ENCODE measurements at places on chromosomes 4 and X.
A peak's percentile ranks its signal among the peaks of the same experiment; 100 is the strongest.

DNA sequence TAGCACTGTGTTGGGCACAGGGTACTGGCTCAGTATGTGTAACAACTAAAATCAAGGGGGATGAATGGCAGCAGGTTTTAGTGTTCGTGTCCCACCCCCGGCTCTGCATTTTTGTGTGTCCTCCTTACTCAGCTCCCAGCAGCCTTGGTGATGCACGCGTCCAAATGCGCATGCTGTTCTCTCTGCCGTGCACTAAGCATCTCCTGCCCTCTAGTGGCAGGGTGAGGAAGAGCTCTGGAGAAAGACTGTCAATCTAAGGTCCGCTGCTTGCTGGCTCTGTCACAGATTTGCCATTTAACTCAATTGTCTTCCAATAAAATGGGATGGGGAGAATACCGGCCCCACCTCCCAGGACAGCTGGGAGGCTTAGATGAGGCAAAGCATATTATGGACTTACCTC is 61.4 kb downstream of the WFS1 start:
- no peak for DNase-seq

- no peak for DNase-seq
Measured at GRCh38 chrX:88072339-88073030, 554.9 kb downstream of the KLHL4 start.

DNA sequence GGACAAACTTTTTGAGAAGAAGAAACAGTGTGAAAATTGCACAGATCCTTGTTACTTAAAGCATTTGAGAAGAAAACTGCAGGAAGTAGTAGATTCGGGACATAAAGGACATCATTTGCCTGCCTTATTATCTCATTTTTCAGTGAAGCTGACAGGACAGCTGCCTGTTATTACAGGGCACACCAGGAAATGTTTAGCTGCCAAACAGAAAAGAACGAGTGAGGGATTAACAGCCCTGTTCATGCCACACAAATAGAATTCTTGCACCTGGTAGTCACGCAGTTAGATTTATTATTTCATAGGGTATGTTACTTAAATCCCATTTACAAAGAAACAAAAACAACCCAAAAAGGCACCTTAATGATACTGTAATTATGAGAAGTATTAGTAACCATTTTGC is 100.6 kb downstream of the CHIC2 start:
- DNase-seq = no peak

GRCh38 chr4:24747234-24747975 is 48.0 kb upstream of the SOD3 start:
- peak; percentile 62 for DNase-seq

DNA sequence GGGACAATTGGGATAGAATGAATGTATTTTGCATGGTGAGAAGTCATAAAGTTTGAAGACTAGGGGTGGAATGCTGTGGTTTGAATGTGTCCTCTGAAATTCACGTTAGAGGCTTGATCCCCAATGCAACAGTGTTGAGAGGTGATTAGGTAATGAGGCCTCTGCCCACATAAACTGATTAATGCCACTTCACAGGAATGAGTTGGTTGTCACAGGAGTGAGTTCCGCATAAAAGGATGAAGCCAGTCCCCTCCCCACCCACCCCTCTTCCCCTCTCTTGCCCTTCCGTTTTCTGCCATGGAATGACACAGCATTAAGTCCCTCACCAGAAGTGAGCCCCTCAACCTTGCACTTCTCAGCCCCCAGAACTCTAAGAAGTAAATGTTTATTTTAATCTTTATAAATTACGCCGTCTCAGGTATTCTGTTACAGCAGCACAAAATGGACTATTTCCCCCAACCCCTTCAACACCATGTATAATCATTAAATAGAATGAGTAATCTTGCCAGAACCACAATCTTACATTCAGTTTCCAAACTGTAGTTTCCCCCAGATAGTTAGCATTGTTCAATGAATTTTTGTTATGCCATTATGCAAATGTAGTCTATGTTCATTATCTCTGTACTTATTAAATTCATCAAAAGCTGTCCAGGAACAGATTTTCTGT is 5.5 kb upstream of the MMAA start:
- no peak for DNase-seq

- peak; percentile 63 for DNase-seq
Measured at GRCh38 chrX:110759785-110760184, 35.8 kb downstream of the CHRDL1 start.

- DNase-seq = no peak
Measured at GRCh38 chr4:77006753-77007353, 57.3 kb downstream of the SEPTIN11 start.

DNA sequence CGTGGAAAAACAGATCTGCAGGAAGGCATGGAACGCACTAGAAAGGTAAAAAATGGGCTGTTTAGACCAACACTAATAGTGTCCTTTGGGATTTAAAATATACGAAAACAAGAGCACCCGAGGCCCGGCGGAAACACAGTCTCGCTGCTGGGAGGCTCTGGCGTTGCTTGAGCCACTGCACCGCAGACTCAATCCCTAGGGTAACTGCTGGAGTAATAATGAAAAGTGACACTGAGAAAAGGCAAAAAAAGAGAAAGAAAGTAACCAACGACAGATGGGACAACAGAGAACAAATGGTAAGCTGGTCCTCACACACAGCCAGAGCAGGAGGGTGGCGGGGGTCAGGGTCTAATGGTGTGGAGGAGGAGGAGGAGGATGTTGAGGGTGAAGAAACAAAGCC is 15.4 kb downstream of the IRAK1 start:
- no peak for DNase-seq

- DNase-seq = peak; percentile 88
Measured at GRCh38 chr4:182307746-182308145, 64.5 kb downstream of the TENM3 start.

- no peak for DNase-seq
Measured at GRCh38 chr4:6715704-6716017, 313 bp upstream of the BLOC1S4 start.

DNA sequence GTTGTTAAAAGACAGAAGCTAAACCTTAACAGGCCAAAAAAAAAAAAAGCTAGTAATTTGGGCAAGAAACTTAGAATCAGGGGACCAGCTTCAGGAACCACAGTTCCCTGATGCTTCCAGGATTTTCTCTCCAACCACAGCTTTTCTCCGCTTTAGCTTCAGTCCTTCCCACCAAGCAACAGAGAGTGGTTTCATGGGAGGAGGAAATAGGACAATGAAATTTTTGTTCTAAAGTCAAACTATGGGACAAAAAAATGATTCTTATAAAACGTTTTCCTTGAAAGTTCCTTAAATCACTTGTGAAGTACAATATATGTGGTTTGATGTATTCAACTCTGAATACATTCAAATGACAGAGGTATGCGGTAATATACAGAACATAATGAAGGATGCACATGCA is 71.0 kb upstream of the DHX15 start:
- DNase-seq = no peak

GRCh38 chrX:103309860-103310554 is 783 bp downstream of the BEX2 start:
- DNase-seq = no peak

GRCh38 chrX:16528620-16529019 is 121.3 kb upstream of the S100G start:
- DNase-seq = no peak

GRCh38 chr4:53484911-53485657 is 106.2 kb downstream of the LNX1 start:
- no peak for DNase-seq

GRCh38 chr4:74127745-74128144 is 28.8 kb upstream of the CXCL2 start:
- DNase-seq = no peak

DNA sequence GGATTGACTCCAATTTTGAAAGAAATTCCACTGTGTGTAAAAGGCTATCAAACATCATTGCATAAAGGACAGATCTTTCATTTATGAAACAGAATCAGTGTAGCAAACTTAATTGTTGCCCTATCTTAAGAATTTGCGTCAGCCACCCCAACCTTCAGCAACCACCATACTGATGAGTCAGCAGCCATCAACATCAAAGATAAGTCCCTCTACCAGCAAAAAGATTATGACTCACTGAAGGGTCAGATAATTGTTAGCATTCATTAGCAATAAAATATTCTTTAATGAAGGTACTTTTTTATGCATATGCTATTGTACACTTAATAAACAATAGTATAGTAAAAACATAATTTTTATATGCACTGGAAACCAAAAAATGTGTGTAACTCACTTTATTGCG is 15.8 kb upstream of the GRSF1 start:
- no peak for DNase-seq

DNA sequence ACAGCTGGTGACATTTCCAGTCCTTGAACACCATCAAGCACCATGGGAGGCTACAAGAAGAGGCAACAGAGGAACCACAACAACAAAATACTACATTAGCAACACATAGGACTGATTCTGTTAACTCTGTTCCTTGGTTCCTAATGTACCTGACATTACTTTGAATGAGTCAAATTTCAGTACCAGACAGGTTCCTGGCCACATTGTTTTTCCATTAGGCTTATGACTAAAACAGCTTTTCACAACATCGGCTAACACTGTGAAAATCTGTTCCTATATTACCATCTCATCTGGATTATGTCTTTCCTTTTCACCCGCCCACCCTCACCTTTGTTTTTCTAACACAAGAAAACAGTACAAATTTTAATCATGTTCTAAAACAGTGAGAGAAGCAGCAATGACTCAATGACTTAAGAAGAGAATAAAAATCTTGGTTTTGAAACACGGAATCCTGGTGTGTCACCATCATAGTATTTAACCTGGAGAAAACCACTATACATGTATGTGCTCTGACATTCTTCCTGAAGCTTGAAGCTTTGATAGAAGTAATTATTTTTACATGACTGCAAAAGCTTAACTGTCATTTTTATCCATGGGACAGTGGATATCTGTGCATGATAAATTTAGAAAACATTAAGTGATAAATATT is 143.9 kb downstream of the SCFD2 start:
- DNase-seq = no peak

DNA sequence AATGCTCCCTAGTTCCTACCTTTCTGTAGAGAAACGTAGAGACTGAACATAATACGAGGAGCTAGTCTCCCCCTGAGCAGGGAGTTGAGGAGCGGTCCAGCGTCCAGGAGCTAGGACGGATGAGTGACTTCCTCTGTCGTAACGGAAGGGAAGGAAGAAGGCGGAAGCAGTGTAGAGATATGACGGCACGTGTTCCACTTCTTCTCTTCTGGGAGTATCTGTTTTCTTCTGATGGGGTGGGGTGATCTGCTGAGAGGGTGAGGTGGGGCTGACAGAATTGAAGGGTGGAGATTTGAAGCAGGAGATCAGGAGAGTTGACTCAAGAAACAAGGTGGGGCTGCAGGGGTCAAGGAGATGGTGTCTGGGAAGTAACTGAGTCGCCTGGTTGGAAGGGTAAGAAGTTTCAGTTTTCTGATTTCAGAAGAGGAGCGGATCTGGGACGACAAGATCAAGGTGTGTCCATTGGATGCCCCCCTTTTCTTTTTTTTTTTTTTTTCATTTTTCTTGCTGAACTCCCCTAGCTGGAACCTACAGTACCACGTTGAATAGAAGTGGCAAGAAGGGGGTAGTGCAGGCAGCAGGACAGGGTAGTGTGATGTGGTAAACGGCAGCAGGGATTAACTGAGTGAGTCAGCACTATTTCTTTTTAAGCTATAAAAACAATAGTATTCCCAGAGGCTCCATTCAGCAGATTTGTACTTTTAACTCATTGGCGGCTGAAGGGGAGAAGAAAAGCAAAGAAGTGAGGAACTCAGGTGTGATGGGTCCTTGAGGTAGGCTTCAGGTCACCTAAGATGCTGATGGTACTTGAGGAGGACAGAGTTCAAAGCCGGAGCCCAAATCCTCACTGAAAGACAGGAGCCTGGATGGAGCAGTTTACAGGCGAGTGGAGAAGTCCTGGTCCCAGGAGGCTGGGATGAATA is 50.8 kb upstream of the SETD7 start:
- DNase-seq = no peak

DNA sequence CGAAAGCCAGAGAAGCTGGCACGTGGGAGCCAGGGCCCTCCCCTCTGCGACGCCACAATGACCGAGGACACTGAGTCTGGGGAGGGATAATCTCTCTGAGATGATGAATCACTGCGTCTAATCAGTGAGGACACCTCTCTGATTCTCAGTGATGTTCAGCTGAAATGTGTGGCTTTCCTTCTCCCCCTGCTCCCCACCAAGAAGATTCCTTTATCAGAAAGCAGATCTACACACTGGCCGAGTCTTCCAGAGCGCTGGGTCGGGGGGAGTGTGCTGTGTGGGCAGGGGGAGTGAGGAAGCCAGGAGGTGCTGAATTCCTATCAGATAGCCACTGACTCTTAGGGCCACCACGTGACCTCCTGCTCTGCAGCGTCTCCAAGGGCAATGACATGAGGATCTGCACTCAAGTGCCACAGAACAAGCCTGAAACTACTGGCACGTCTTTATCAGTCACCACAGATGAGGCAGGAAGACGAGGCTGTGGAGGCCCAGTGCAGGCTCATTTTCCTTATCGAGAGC is 89.2 kb downstream of the GATB start:
- no peak for DNase-seq

- no peak for DNase-seq
Measured at GRCh38 chr4:78629991-78630541, 78.5 kb downstream of the ANXA3 start.

DNA sequence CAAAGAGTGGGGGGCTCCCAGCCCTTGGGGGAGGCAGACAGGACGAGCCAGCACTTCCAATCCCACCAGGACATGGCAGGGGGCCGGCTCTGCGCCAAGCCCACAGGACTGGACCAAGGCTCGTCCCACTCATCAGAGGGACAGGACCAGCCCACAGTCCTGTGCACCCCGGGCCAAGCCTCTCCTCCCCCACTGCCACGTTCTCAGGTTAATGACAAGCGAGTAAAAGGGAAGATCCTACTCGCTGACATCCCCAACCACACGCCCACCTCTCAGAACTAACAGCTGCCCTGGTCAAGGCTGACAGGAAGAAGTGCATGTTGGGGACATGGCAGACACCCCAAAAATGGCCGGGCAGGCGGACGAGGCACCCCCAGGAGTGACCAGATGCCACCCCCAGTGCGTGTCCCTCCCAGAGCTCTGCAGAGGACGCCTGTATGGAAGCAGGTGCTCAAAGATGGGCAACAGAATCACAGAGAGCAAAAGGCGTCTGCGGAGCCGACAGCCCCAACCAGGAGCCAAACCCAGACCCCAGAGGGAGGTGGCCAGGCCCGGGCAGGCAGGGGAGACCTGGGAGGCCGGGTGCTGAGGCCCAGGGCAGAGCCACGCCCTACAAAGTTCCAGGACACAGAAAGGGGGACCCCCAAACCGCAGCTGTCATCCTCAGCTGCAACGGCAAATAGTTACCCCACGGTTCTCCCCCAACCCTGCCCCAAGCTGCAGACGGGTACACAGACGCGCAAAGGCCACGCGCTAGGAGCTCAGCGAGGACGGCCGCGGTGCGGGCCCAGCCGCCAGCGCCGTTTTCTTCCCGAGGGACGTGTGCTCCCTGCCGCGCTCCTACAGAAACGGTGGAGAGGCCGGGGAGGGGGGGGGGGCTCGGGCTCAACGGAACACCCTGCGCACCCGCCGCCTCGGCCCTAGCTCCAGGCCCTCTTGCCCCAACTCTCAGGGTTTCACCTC is 1.7 kb downstream of the CTBP1 start:
- no peak for DNase-seq

- no peak for DNase-seq
Measured at GRCh38 chrX:133852837-133853356, 132.5 kb downstream of the GPC3 start.

GRCh38 chr4:155657169-155657568 is 9.5 kb upstream of the GUCY1A1 start:
- no peak for DNase-seq

All from GM04504 (cell line).